Gastrocnemius medialis (tissue), 4 donors: ENCODE measurements at places on chromosomes 4 and X. TPM values are rescaled to one million over a fixed set of nuclear protein-coding genes. Genes with fewer than 3 reads are reported as not detected.

GRCh38 chr4:149112109-149112508, 669.9 kb upstream of the NR3C2 start:
- DNase-seq: no peak

The ARSJ gene
- total RNA-seq: 0.67 TPM

The DMRTC1B gene
- not detected for total RNA-seq

The SH3BP2 gene
- 4.8 TPM for total RNA-seq

DNA sequence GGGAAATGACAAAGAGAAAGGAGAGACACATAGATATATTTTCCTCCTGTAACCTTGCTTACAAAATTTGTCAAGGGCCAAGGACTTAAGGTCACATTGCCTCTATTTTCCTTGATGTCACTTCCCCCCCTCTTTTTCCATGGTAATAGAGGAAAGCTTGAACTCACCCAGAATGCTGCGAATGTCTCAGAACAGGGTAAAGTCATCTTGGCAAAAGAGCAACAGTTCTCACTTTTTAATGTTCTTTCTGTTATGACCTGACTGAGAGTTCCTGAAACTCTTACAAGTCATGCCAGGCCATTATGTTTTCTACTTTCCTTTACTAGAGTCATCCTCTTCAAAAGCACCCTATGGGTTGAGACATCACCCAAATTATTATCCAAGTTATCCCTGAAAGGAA, 50.7 kb upstream of the PRDM5 start:
- no peak for DNase-seq
